Chondrocyte (in vitro differentiated cells): ENCODE measurements at places on chromosomes 16 and 17. TPM values are rescaled to one million over a fixed set of nuclear protein-coding genes. Genes with fewer than 3 reads are reported as not detected.

Gene PIRT
- not detected in 3 replicates for total RNA-seq

Gene RNF213
- 72.5 to 104 TPM (median 73.2 TPM) in 3 replicates for total RNA-seq

DNA sequence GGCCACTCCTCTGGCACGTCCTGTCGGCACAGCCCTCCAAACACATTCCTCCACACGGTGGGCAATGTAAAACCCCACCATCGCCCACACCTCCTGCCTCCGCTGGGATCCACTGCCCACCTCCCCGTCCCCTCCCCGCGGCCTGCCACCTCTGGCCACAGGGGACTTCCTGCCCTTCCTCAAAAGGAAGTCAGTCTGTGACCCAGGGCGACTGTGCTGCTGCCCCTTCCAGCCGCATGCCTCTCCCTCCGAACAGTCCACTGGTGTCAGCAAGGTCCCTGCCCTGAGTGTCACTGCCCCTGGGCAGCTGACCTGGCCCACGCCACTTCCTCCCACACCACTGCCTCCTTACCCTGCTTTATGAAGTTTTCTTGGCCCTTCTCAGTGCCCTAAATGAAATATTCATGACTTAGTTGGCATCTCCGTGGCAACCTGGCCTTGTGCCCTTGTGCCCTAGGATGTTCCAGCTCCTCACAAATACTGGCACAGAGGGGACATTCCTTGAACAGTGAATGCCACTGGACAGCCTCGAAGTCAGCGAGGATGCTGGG lies 2.0 kb downstream of the PLD6 start:
- no peaks in the 10 kb centered on the region for H3K27me3 ChIP-seq
- peaks cover 43% of the 10 kb centered on the region for H3K4me1 ChIP-seq
- DNase-seq = no peak
- H3K36me3 ChIP-seq = peaks cover 1% of the 10 kb centered on the region
- no peak overlapping the region for H3K4me3 ChIP-seq

- H3K36me3 ChIP-seq = no peaks in the 10 kb centered on the region
- peaks cover 77% of the 10 kb centered on the region for H3K4me1 ChIP-seq
These were observed 36.8 kb downstream of the CHD9 start for GRCh38 chr16:53091466-53092211.

DNA sequence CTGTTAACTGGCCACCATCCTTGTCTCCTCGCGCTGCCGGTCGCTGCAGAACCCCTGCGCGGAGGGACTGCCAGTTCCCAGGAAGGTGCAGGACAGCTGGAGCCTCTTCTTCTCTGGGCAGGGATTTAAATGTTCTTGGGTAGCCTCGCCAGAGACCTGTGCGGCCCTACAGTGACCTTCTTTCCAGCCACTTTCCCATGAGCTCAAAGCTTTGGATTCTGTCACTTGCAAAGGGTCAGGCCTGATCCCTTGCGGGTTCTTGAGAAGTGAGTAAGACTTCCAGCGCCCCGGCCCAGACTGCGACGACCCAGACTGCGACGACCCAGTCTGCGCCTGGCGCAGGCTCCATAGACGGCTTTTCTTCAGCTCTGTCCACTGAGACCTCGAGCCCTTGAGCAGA lies 1.4 kb upstream of the SLFN5 start:
- DNase-seq = no peak
- peaks cover 2% of the 10 kb centered on the region for H3K27me3 ChIP-seq
- peaks cover 2% of the 10 kb centered on the region for H3K36me3 ChIP-seq
- peak overlapping the region; percentile 36 for H3K27ac ChIP-seq
